ENCODE measurements at places on chromosomes 2 and 18. TPM values are rescaled to one million over a fixed set of nuclear protein-coding genes. Genes with fewer than 3 reads are reported as not detected.

GRCh38 chr2:197575987-197576386 is 60.1 kb downstream of the MOB4 start:
- no peak overlapping the region for H3K4me3 ChIP-seq
- no peaks in the 10 kb centered on the region for H3K36me3 ChIP-seq
- no peak for DNase-seq
- H3K4me1 ChIP-seq = no peaks in the 10 kb centered on the region

- peaks cover 18% of the 10 kb centered on the region for H3K4me1 ChIP-seq
- H3K27me3 ChIP-seq = no peaks in the 10 kb centered on the region
- no peak overlapping the region for H3K27ac ChIP-seq
- H3K4me3 ChIP-seq = peak overlapping the region; percentile 4
These were observed 2.2 kb downstream of the SLC40A1 start for GRCh38 chr2:189578272-189578950.

GRCh38 chr18:48252525-48252924 is 156.7 kb downstream of the ZBTB7C start:
- H3K36me3 ChIP-seq = no peaks in the 10 kb centered on the region
- H3K4me3 ChIP-seq = no peak overlapping the region
- H3K27ac ChIP-seq = no peak overlapping the region

GRCh38 chr2:160956243-160956802 is 203.9 kb upstream of the TANK start:
- H3K4me3 ChIP-seq = no peak overlapping the region
- no peak overlapping the region for H3K27ac ChIP-seq
- no peaks in the 10 kb centered on the region for H3K27me3 ChIP-seq

DNA sequence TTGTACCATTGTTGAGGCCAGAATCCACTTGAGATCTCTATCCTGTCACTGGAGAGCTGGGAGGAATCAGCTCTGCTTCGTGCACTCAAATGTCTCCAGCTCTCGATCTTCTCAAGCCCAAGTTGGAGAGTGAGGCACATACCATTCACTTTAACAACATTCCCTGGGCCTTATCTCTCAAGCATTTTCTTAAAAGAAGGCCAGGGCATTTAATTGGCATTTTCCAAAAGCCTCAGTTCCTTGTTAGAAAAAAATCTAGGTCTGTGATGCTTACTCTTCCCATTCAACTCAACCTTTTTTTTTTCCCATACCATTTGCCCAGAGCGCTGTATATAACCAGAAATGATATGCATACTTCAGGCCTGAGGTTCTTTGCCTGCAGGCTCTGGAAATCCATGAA is 10.1 kb downstream of the QPCT start:
- no peak overlapping the region for H3K27ac ChIP-seq
- no peaks in the 10 kb centered on the region for H3K27me3 ChIP-seq
- H3K36me3 ChIP-seq = no peaks in the 10 kb centered on the region
- no peaks in the 10 kb centered on the region for H3K4me1 ChIP-seq
- H3K4me3 ChIP-seq = no peak overlapping the region
- no peak for DNase-seq

DNA sequence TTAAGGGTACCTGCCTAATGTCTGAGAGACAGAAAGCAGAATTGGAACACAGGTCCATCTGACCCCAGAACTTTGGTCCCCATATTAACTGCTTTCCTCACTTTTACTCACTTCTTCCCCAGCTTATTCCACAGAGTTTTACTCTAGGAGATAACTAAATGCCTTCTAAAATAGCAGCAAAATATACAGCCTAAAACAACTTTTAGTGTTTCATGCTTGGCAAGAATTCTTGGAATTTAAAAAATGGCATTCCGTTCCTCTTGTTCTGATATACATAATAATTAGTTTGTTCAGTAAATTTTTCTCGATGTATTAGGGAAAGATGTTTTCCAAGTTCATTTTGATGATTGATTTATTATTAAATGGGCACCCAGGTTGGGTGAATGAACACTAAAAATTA is 151.9 kb downstream of the FHOD3 start:
- DNase-seq = no peak
- H3K4me1 ChIP-seq = no peaks in the 10 kb centered on the region
- H3K27me3 ChIP-seq = no peaks in the 10 kb centered on the region
- no peak overlapping the region for H3K4me3 ChIP-seq

DNA sequence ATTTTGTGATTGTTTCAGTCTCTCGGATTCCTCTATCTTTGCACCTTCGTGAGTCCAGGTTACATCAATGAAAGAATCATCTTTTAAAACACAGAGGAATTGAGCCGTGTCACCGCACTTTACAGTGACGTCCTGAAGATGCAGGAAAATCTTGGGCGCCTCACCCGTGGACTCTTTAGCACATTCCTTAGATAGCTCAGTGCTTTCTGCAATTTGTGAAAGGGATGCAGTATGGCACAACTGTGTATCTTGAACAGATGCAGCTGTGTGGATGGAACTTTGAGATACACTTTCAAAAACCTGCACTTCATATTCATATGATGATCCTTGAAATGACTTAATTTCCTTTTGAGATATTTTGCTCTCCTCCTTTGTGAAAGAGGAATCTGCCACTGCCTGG is 50.9 kb downstream of the TTN start:
- no peak for DNase-seq
- no peak overlapping the region for H3K27ac ChIP-seq
- no peaks in the 10 kb centered on the region for H3K36me3 ChIP-seq
- peaks cover 3% of the 10 kb centered on the region for H3K27me3 ChIP-seq
- H3K4me3 ChIP-seq = no peak overlapping the region

DNA sequence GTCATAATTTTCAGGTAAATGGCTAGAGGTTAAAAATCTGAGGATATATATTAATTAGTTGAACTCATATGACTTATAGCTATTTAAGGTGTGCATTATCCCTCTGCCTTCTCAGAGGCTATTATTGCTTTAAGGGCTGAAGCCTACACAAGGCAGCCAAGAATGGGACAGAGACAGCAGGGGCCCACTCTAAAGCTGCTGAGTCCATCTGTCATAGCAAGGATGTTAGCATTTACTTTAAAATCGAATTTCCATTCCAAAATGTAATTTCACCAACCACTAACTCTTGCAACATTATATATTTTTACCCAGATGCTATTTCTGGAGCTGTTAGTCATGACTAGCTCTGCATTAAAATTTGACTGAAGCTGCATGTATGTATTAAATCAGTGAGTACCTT is 236.3 kb upstream of the FSIP2 start:
- no peak overlapping the region for H3K27ac ChIP-seq
- H3K4me3 ChIP-seq = no peak overlapping the region
- H3K4me1 ChIP-seq = no peaks in the 10 kb centered on the region
- H3K36me3 ChIP-seq = no peaks in the 10 kb centered on the region
- no peak for DNase-seq

Gene OXER1
- total RNA-seq = not detected

Gene LYG2
- not detected for total RNA-seq

Gene FMNL2
- 28.0 TPM for total RNA-seq

Gene MCEE
- total RNA-seq = 6.8 TPM

Gene PKDCC
- total RNA-seq = 6.9 TPM

Measured in endothelial cell of umbilical vein (primary cell).